ENCODE measurements at places on chromosomes 12 and 14. TPM values are rescaled to one million over a fixed set of nuclear protein-coding genes. Genes with fewer than 3 reads are reported as not detected.

The SAMD15 gene
- total RNA-seq, result 3.1 TPM

The IL31 gene
- not detected for total RNA-seq

The PSMD9 gene
- 2.4 TPM for total RNA-seq

The CHPT1 gene
- 52.8 TPM for total RNA-seq

The DACT1 gene
- total RNA-seq, result 15.2 TPM

Measured in uterus (tissue), 4 donors.